Activated effector memory CD4-positive, alpha-beta T cell treated with anti-CD3 and anti-CD28 coated beads, Interleukin-2, amount 50 U/mL, for 16 hours (primary cell): ENCODE measurements at places on chromosomes 12 and 14.

DNA sequence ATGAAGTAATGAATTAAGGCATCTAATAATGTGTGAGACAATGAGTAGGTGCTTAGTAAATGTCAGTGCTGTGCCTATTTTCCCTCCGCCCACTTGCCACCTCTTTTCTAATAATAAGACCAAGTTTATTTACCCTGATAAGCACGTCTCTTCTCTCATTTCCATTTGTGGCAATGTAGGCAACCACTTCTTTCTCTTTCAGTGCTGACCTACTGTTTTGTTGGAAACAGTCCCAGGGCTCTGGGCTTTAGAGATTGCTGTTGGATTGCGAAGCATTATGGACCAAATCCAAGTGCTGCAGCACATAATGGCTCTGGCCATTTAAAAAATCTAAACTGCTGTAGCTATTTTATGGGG is 141.3 kb upstream of the PLEKHG7 start:
- DNase-seq = no peak

GRCh38 chr14:101071493-101071906 is 168.0 kb upstream of the RTL1 start:
- peak; percentile 45 for DNase-seq

DNA sequence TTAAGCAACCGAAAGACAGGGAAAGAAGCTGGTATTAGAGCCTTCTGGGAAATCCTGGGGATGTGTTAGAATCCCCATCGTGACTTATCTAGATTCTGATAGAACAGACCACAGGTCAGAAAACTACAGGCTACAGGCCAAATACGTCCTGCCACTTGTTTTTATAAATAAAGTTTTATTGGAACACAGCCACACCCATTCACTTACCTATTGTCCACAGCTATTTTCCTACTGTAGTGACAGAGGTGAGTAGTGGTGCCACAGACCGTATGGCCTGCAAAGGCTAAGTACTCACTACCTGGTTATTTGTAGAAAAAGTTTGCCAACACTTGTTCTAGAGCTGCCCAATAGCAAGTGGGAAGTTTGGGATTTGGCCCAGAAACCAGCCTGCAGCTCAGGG is 53.8 kb downstream of the HRK start:
- DNase-seq = no peak

- no peak for DNase-seq
Observed at GRCh38 chr12:93174473-93174872, 203.3 kb upstream of the NUDT4 start.

DNA sequence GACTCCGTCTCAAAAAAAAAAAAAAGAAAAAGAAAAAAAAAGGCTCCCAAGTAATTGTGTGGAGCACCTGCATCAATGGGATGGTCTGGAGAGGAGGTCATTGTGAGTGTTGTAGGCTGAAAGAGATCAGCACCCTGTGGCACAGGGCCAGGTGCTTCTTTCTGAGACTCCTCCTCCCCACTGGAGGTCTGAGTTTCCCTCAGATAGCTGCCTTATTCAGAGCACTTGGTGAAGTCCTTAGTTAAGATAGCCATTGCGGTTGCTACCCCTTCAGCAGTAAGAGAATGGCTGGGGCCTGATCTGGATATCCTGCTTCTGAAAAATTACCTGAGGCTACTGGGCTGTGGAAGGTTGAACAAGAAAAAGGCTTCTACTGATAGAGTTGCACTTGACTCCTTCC is 69.8 kb downstream of the ANO6 start:
- no peak for DNase-seq

DNA sequence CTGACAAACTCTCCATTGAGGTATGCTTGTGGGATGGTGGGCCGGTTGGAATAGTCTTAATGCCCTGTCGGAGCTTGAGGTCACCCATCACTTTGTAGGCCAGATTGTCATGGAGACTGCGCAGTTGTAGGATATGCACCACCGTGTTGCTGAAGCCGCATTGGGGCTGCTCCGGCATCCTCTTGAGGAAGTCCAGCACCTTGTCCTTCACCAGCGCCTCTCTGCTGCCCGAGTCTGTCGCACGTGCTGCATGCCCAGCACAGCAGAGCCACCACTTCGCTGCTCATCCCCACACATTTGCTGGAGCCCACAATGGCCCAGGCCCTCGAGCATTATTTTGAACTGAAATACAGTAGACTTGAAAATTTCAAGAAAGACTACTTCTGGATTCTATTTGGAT is 61.8 kb downstream of the FBXO33 start:
- no peak for DNase-seq

DNA sequence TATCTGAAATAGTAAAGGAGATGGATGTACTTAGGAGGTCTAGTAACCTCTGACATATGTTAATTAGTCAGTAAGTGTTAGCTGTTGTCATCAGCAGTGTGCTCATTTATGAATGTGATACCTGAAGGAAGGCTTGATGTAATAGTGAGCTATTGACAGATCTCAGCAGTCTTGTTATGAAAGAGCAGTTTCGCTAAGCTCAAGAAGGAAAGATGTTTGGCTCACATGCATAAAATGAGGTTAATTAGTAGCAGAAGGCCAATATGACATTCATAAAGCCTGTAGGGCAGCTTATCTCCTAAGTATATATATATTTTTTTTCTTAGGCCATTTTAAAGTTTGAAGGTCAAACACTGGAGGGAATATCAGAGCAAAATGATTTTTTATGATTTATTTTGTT is 2.8 kb downstream of the FAM234B start:
- no peak for DNase-seq

- no peak for DNase-seq
Observed at GRCh38 chr14:64772397-64772950, 68.2 kb downstream of the PLEKHG3 start.

DNA sequence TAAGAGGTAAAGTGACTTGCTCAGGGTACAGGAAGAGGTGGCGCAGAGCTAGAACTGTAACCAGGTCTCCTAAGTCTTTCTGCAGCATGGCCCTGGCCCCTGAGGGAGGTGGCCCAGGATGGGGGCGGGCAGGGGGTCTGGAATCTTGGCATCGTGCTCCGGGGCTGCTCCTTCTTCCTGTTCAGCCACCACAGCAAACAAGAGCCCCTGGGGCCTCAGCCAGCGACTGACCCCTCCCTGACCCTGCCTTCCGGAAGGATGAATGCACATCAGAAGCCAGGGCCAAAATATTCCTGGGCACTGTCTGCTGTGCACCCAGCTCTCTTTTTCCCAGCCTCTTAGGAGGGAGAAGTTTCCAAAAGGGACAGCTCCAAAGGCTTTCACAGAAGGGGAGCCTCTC is 242.8 kb downstream of the DPF3 start:
- no peak for DNase-seq

DNA sequence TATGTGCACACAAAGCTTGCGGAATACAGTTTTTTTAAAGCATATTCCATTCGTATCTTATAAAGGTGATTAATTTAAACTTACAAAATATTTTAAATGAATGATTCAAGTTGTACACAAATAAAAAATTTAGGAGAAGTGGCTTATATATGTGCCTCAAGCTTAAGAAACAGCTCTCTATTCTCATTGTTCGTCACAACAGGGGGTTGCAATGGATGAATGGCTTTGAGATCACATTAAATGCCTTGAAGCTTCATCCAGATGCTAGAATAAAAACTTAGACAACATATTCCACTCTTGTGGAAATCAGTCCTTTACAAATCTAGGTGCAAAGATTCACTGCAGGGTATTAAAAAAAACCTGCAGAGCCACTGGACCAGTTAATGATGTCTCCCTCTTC is 303.9 kb upstream of the LRFN5 start:
- DNase-seq = no peak

GRCh38 chr14:72128629-72129028 is 196.4 kb downstream of the RGS6 start:
- DNase-seq = no peak

DNA sequence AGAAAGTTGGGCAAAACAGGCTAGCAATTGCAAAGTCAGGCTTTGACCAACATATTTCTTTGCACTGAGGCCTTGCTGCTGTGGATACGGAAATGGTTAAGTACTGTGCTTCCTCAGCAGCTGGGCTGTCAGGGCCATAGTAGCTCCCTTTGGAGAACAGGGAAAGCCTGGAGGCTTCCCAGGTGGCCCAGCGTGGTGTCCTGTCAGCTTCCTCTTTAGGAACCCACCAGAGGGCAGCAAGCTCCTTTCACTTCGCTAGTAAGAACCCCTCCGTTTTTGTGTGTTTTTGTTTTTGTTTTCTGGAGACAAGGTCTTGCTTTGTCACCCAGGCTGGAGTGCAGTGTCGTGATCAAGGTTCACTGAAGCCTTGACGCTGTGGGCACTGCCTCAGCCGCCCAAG is 1.7 kb upstream of the CFAP251 start:
- DNase-seq = no peak

GRCh38 chr12:2679068-2679815 is 115.5 kb upstream of the FKBP4 start:
- DNase-seq = no peak

DNA sequence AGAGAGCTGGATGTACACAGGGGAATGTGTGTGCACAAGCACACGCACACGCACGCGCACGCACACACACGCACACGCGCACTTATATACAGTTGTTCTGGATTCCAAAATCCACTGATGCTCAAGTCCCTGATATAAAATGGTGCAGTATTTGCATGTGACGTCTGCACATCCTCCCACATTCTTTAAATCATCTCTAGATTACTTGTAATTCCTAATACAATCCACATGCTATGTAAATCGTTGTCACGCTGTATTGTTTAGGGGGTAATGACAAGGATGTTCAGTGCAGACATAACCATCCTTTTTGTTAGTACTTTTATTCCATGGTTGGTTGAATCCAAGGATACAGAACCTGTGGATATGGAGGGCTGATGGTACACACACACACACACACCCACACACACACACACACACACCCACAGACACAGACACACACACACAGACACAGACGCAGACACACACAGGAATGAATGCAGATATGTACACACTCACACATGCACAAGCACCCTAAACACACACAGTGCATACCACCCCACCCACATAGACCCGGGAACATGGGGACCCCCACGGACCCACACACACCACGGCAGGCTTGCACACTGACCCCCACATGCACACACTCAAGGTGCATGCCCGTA is 188.5 kb upstream of the PRMT8 start:
- no peak for DNase-seq

GRCh38 chr14:85254711-85255110 is 275.2 kb upstream of the FLRT2 start:
- DNase-seq = no peak

DNA sequence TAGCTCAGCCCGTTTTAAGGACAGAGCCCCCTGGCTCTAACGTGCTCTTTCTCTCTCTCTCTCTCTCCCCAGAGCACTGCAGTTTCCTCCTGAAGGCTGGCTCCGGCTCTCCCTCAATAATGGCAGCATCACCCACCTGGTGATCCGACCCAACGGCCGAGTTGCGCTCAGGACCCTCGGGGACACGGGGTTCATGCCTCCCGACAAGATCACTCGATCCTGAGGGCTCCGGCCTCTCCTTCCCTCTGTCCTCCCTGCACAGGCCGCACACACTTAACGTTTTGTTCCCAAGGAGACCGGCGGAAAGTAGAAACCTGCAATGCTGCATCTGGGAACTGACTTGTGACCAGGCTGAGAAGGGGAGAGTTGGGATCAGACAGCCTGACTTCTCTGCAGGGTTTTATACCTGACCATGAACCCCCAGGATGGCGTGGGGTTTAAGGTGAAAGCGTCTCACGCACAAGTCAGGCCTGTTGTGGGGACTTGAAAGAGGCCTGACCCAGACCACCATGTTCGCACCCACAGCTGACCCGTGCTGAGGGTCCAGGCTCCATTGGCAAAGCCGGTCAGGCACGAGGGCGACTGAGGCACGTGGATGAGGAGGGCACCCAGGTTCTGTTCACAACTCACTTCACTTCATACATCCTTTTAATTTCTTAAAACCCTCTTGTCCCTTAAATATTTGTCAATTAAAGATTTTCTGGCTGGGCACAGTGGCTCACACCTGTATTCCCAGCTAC is 10.1 kb downstream of the PGAM5 start:
- no peak for DNase-seq

GRCh38 chr12:96811083-96811482 is 96.0 kb upstream of the NEDD1 start:
- no peak for DNase-seq

GRCh38 chr14:53845813-53846693 is 110.6 kb downstream of the BMP4 start:
- no peak for DNase-seq

DNA sequence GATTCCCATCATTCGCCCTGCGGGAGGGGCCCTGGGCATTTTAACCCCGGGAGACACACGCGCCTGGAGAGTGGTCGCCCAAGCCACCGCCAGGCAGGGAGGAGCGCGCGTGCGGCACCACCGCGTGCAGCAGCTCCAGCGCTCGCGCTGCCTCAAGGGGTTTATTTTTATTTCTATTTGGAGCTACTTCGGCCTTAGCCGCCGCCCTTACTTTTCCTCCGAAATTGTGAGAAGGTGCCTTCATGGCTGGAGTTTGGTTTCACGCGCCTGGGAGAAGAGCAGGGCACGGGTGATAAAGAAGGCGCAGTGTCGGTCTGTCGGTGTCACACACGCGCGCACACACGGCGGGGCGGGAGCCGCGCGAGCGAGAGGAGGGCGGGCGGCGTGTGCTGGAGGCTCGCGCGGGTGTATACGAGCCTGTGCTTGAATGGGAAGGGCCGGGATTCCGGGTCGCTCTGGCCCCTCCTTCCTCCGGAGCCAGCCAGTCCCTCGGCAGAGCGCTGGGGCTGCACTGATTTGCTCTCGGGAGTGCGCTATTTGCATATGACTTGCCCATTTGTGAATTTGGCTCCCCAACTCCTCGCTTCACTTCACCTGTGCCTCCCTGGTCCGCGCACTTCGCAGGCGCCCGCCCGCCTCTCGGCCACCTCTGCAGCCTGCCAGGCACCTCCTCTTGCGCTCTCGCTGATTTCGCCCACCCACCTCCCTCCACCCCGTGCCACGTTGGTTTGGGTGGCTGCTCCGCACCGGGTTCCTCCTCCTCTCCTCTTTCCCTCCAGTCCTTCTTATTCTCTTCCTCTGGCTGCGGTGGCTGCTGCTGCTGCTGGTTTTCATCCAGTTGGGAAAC is 932.3 kb downstream of the DIO2 start:
- DNase-seq = no peak

DNA sequence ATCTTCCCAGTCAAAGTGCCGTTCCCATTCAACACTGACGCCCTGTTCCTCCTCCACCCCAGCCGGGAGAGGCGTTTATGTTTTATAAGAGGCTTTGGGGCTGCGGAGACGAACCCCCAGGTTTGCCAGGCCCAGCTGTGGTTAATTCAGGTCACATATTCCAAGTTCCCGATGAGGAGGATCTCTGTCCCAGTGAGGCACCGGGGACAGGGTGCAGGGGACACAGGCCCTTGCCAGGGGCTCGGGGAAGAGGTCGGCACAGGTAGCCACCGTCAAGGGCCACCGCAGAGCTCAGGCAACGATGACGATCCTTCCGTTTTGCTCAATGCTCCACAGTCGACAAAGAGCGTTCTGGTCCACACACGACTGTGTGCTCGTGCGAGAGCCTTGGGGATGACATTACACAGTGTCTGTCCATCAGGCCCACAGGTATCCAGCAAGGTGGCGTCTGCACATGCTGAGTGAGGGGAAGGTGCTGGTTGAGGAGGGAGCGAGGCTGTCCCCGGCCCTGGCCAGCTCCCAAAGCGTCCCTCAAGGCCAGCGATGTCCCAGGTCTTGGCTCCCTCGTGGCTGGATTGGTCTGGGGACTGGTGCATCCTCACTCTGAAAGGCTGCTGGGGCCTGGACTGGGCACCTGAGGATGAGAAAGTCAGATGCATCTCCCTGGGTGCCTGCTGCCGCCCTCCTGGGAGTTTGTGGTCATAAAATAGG is 189.2 kb upstream of the C14orf180 start:
- DNase-seq = peak; percentile 59

- no peak for DNase-seq
Observed at GRCh38 chr12:98883231-98883630, 238.1 kb downstream of the APAF1 start.
